Activated naive CD8-positive, alpha-beta T cell treated with anti-CD3 and anti-CD28 coated beads, Interleukin-2, amount 10 ng/mL, durations not matched to agents 7 days and 5 days (primary cell): ENCODE measurements at places on chromosomes 4 and X.

- no peak for DNase-seq
- no peak overlapping the region for H3K27ac ChIP-seq
- H3K4me1 ChIP-seq: peaks cover 12% of the 10 kb centered on the region
- no peak overlapping the region for H3K4me3 ChIP-seq
- H3K27me3 ChIP-seq: no peaks in the 10 kb centered on the region
- H3K36me3 ChIP-seq: peaks cover 24% of the 10 kb centered on the region
Measured at GRCh38 chr4:81452452-81453006, 19.2 kb downstream of the RASGEF1B start.

DNA sequence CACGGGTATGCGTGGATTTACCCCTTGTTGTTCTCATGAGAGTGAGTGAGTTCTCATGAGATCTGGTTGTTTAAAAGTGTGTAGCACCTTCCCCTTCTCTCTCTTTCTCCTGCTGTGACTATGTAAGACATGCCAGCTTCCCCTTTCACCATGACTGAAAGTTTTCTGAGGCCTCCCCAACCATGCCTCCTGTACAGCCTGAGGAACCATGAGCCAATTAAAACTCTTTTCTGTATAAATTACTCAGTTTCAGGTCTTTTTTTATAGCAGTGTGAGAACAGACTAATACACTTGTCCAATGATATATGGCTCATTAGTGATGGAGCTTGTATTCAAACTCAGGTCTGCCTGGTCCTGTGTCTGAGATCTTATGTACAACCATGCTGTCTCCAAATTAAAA lies 28.5 kb upstream of the RTL3 start:
- H3K36me3 ChIP-seq: no peaks in the 10 kb centered on the region
- H3K27me3 ChIP-seq: no peaks in the 10 kb centered on the region
- no peak overlapping the region for H3K4me3 ChIP-seq
- no peak overlapping the region for H3K27ac ChIP-seq

DNA sequence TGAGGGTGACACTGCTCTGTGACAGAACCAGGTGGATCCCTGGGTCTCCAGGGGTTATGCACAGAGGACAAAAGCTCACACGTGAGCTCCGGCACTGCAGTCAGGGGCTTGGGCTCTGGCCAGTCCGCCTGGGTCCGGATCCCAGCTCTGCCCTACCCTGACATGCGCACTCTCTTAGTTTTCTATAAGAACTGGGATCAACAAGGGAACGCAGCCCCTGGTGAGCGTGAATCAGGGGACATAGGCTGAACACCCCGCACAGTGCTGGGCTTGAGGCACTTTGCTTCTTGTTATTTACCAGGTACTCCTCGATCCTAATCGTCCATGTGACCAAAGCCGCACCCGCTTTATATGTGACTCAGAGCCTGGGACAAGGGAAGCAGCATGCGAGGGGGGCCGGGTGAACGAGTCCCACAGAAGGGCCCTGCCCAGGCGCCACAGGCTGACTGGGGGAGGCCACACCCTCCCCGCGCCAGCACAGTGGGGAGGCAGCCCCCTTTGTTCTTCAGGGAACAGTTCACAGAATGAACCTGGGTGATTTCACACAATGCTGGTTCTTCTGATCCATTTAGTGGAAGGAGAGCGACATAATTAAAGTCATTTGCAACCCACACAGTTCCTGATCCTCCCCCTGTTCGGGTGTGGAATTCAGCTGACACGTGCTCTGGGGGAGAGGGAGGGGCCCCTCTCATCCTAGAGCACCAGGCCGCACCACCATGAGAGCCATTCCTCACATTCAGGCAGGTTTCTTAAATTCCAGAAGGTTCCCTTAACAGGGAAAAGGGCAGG lies 55.5 kb downstream of the WFS1 start:
- no peak overlapping the region for H3K27ac ChIP-seq
- DNase-seq: no peak
- H3K36me3 ChIP-seq: no peaks in the 10 kb centered on the region
- H3K27me3 ChIP-seq: peaks cover 34% of the 10 kb centered on the region
- no peak overlapping the region for H3K4me3 ChIP-seq
- peaks cover 11% of the 10 kb centered on the region for H3K4me1 ChIP-seq

- H3K4me1 ChIP-seq: no peaks in the 10 kb centered on the region
- H3K4me3 ChIP-seq: no peak overlapping the region
- no peak overlapping the region for H3K27ac ChIP-seq
- no peak for DNase-seq
- no peaks in the 10 kb centered on the region for H3K27me3 ChIP-seq
- H3K36me3 ChIP-seq: peaks cover 20% of the 10 kb centered on the region
Measured at GRCh38 chrX:2351999-2352995, 148.5 kb downstream of the DHRSX start.

GRCh38 chr4:29559286-29559685 lies 1160.9 kb upstream of the PCDH7 start:
- DNase-seq: no peak
- no peaks in the 10 kb centered on the region for H3K27me3 ChIP-seq
- H3K27ac ChIP-seq: no peak overlapping the region
- no peaks in the 10 kb centered on the region for H3K36me3 ChIP-seq
- H3K4me1 ChIP-seq: no peaks in the 10 kb centered on the region

GRCh38 chr4:172683021-172683420 lies 485.6 kb upstream of the GALNT7 start:
- H3K27me3 ChIP-seq: no peaks in the 10 kb centered on the region
- no peak overlapping the region for H3K27ac ChIP-seq
- no peaks in the 10 kb centered on the region for H3K4me1 ChIP-seq

DNA sequence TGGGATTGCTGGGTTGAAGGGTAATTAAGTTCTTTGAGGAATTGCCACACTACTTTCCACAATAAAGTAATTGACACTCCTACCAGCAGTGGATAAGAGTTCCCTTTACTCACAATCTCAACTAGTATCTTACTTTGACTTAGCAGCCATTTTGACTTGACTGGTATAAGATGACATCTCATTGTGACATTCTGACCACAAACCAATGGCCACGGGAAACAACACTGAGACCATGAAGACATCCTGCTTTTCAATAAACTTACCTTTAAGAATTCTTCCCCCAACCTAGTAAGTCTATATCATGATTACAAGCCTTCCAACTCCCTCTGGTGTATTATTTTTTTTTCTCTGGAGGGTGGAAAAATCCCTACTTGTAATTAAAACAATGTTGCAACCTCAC lies 66.9 kb upstream of the WDR1 start:
- peak overlapping the region; percentile 51 for H3K4me3 ChIP-seq
- H3K4me1 ChIP-seq: peaks cover 56% of the 10 kb centered on the region
- peak overlapping the region; percentile 43 for H3K27ac ChIP-seq
- H3K27me3 ChIP-seq: no peaks in the 10 kb centered on the region
- H3K36me3 ChIP-seq: peaks cover 20% of the 10 kb centered on the region

- DNase-seq: no peak
- peaks cover 12% of the 10 kb centered on the region for H3K4me1 ChIP-seq
- H3K4me3 ChIP-seq: no peak overlapping the region
- no peaks in the 10 kb centered on the region for H3K36me3 ChIP-seq
Measured at GRCh38 chr4:6557856-6558255, 17.1 kb upstream of the MAN2B2 start.

DNA sequence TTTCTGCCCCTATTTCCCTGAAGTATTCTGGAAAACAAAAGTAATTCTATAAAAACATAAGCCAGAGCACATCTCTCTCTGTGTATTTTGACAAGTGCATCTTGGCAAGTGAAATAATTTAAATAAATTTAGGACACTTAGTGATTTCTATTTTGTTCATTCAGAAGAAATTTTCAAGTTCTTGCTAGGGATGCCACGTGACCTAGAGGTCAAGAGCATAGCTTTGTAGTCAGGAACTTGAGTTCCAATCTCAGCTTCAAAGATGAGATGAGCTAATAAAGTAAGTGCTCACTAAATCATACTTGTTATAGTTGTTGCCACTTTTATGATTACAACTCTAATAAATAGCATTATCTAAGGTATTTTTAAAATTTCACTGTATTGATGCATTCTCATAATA lies 13.8 kb downstream of the KDR start:
- H3K36me3 ChIP-seq: no peaks in the 10 kb centered on the region
- DNase-seq: no peak
- H3K27me3 ChIP-seq: no peaks in the 10 kb centered on the region
- H3K4me3 ChIP-seq: no peak overlapping the region
- no peak overlapping the region for H3K27ac ChIP-seq

- peaks cover 2% of the 10 kb centered on the region for H3K27me3 ChIP-seq
- H3K4me3 ChIP-seq: no peak overlapping the region
- no peaks in the 10 kb centered on the region for H3K4me1 ChIP-seq
- no peaks in the 10 kb centered on the region for H3K36me3 ChIP-seq
- no peak overlapping the region for H3K27ac ChIP-seq
- DNase-seq: no peak
Measured at GRCh38 chrX:131216828-131217227, 72.3 kb downstream of the IGSF1 start.

DNA sequence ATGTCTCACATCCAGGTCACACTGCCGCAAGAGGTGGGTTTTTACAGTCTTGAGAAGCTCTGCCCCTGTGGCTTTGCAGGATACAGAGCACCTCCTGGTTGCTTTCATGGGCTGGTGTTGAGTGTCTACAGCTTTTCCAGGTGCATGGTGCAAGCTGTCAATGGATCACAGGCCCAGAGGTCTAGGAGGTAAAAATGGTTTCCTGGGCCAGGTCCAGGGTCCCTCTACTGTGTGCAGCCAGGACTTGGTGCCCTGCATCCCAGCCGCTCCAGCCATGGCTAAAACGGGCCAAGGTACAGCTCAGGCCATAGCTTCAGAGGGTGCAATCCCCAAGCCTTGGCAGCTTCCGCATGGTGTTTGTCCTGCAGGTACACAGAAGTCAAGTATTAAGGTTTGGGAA lies 434.1 kb upstream of the GALNT7 start:
- H3K27me3 ChIP-seq: no peaks in the 10 kb centered on the region
- no peak for DNase-seq
- no peak overlapping the region for H3K4me3 ChIP-seq
- no peaks in the 10 kb centered on the region for H3K4me1 ChIP-seq
- H3K27ac ChIP-seq: no peak overlapping the region
- H3K36me3 ChIP-seq: no peaks in the 10 kb centered on the region

GRCh38 chr4:119035951-119036737 lies 99.5 kb upstream of the MYOZ2 start:
- H3K36me3 ChIP-seq: no peaks in the 10 kb centered on the region
- no peak overlapping the region for H3K4me3 ChIP-seq
- H3K27ac ChIP-seq: no peak overlapping the region
- no peak for DNase-seq
- H3K27me3 ChIP-seq: no peaks in the 10 kb centered on the region

- H3K4me3 ChIP-seq: peak within 1 kb of the TSS; percentile 28
- H3K36me3 ChIP-seq: no peaks in the 10 kb centered on the region
- peak within 1 kb of the TSS; percentile 48 for H3K27ac ChIP-seq
Measured at GRCh38 chr4:185017964-185018772, at the start of gene HELT. Gene HELT (plus strand): TSS chr4:185018490. CDS start chr4:185018929, 439 bp downstream.

DNA sequence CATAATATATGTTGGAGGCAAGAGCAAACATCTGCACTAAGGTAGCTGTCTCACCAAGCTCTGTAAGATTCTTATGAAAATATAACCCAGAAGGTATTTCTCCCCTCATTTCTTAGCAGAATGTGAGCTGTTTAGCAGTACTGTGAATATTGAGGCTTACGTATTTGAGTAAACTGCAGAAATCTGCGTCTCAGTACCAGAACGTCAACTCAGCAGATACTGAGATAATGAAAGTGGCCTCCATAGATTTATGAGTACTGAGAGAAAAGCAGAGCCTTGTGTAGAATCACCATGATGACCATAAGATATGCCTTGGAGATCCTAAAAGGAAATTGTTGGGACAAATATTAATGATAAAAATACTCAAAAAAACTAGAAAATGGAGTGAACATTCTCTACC lies 296.7 kb upstream of the TECRL start:
- no peak overlapping the region for H3K27ac ChIP-seq
- no peak overlapping the region for H3K4me3 ChIP-seq
- no peak for DNase-seq
- H3K4me1 ChIP-seq: no peaks in the 10 kb centered on the region
- no peaks in the 10 kb centered on the region for H3K27me3 ChIP-seq

DNA sequence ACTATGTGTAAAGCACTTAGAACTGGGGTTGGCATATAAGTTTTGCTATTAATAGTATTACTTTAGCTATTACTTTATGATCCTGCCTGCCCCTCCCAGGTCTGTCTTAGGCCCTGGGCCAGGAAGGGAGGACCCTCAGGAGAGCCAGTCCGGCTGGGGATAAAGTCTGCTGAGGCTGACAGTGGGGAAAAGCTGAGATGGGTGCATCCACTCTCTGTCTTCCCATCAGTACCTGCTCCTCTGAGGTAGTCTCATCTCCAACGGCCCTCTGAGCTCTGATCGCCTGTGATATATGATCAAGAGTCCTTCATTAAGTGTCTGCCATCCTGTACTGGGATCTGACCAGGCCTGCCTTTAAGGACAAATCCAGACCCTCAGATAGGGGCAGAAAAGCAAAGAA lies 156.5 kb upstream of the PJA1 start:
- no peaks in the 10 kb centered on the region for H3K36me3 ChIP-seq
- peaks cover 2% of the 10 kb centered on the region for H3K27me3 ChIP-seq

DNA sequence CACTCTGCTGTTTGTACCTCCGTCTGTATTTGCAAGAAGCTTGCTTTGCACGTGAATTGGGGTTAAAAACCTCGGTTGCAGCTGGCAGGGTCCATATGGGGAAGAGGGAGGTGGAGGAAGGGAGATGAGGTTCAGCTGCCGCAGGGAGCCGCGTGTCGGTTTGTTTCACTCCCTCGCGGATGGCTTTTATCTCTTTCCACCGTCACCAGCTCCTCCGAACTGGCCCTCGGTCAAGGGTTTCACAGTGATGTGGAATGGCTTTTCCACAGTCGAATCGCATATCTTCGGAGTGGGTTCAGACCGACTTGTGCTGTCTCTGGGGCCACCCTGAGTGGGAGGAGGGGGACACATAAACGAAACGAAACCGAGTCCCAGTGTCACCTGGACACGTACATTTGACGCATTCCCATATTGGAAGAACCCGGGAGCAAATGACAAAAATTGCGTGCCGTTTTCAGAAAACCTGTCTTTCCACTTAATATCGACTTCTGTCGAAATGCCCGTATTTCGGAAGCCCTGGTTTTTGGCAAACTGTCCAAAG lies 929 bp downstream of the ZBTB33 start:
- peak; percentile 39 for DNase-seq
- H3K27ac ChIP-seq: peak overlapping the region; percentile 91
- peaks cover 14% of the 10 kb centered on the region for H3K36me3 ChIP-seq
- peaks cover 15% of the 10 kb centered on the region for H3K4me1 ChIP-seq
- peaks cover under 1% of the 10 kb centered on the region for H3K27me3 ChIP-seq

DNA sequence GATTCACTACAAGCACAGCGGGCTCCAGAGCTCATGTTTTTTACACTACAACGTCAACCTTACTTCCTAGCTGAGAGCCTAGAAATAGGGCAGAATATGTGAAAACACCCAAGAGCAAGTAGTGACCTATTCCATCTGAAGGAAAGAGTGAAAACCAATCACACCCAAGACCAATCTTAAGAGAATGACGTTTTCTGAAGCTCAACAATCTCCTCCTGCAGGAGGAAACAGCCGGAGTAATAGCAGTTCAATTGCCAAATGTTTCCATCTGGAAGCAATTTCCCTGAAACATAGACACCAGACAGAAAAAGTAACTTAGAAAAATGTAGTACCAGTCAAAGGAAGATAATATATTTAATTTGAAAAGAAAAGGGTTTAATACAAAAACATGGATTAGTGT lies 142.4 kb downstream of the ANXA5 start:
- peaks cover 7% of the 10 kb centered on the region for H3K27me3 ChIP-seq
- no peak overlapping the region for H3K4me3 ChIP-seq
- no peaks in the 10 kb centered on the region for H3K36me3 ChIP-seq
- no peak overlapping the region for H3K27ac ChIP-seq
